Substantia nigra (tissue), 51 donors: ENCODE measurements at places on chromosomes 13 and 19.
A peak's percentile ranks its signal among the peaks of the same experiment; 100 is the strongest.

GRCh38 chr19:3507371-3508120 lies 1.4 kb downstream of the FZR1 start:
- no peak for DNase-seq

DNA sequence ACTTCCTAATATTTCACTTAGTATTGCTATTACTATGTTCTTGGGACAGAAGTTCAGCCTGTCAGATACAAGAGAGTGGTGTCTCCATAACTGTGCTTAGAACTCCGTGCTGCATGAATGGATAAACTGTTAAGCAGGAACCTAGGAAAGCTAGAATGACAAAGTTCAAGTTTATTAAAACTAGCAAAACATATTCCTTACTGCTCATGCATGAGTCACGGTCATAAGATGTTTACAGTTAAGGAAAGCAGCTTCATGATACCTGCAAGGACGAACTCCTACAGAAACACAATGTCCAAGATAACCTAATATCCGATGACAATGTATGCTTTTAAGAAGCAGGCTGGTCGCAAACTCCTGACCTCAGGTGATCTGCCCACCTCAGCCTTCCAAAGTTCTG lies 6.0 kb upstream of the ZNF765 start:
- no peak for DNase-seq

GRCh38 chr13:98697791-98698190 lies 54.7 kb downstream of the SLC15A1 start:
- no peak for DNase-seq

DNA sequence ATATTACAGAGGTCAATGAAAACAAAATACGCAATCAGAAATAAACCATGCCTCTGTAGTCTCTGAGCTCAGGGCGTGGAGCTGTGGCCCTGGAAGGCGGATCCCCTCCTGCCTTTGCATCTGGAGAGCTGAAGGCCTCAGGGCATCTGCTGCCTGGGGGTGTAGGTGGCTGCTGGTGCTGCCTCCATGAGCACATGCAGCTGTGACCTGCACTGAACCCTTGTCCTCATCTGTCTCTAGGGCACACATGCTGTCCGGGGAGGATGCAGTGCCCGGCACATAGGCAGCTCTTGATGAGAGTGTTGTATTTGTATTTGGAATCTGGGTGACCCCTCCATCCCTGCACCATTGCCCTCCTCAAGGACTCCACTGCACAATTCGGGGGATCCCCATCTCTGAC lies 185.7 kb downstream of the TEX29 start:
- DNase-seq, result no peak

GRCh38 chr19:45528744-45529419 lies 21.6 kb downstream of the VASP start:
- DNase-seq, result no peak

- no peak for DNase-seq
Measured at GRCh38 chr19:15101479-15102082, 5.6 kb upstream of the SYDE1 start.

- no peak for DNase-seq
Measured at GRCh38 chr13:24263632-24264031, 45.7 kb upstream of the C1QTNF9 start.

GRCh38 chr19:45473682-45474605 lies 6.1 kb downstream of the FOSB start:
- no peak for DNase-seq

- peak; percentile 42 for DNase-seq
Measured at GRCh38 chr19:41997121-41997850, 3.3 kb upstream of the ATP1A3 start.

DNA sequence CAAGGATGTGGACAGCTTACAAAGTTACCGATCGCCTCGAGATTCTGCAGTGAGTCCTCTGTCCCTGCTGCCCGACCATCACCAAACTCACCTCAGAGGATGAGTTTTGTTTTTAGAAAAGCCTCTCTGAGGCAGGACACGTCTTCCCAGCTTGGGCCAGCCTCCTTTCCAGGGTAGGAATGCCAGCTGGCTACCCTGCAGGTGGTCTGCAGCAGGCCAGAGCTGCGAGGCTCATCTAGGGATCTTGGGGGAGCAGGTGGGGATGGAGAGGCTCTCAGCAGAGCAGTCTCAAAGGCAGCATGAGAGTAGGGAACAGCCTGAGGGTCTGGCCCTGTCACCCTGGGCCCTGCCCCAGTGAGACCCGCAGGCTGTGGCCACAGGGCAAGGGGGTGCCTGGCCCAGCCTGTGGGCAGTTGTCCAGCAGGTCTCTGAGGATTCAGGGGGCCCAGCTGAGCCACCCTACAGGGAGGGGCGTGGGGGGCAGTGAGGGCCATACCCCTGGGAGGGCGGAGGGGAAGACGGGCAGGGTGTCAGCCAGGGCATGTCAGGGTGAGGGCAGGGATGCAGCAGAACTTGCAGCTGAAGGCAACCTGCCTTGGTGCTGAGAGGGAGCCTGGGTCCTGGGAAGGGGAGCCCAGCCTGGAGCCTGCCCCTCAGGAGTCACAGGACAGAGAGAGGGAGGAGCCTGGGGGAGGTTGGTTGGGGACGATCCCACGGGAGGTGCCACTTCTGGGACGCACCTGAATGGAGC lies 57.3 kb upstream of the TPM4 start:
- no peak for DNase-seq

- no peak for DNase-seq
Measured at GRCh38 chr13:23380534-23380933, 53.0 kb downstream of the SACS start.

- no peak for DNase-seq
Measured at GRCh38 chr13:114309806-114310410, 4.4 kb upstream of the CHAMP1 start.

- peak; percentile 51 for DNase-seq
Measured at GRCh38 chr19:50461066-50461875, 15.0 kb upstream of the EMC10 start.

- no peak for DNase-seq
Measured at GRCh38 chr19:13195678-13196077, 45.5 kb downstream of the IER2 start.

DNA sequence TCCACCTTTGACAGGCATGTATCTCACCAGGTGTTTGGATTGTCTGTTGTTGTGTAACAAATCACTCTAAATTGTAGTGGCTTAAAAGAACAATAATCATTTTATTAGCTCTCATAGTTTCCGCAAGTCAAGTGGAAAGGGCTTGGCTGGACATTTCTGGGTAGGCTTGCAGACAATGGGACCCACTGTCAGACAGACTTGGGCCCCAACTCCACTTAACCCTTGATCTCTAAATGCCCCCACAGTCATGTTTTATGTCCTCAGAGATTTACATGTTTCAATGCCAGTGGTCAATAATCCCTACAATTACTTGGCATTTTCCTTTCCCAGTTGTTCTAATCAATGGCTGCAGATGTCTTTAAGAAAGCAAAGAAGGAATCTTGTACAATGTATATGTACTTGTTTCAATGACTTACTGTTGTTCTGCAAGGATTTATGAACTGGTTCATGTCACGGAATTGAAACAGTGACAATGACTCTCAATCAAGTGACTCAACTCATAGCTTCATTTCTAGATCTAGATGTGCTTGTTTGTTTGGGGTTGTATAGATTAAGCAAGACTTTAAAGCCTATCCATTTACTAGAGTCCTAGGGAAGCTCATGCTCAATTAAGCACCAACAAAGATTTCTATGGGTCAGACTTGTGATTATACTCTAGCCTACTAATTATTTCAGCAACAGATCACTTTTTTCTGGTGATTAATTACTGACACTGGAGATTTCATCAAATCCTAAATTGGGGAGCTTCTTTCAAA lies 510.1 kb upstream of the NBEA start:
- no peak for DNase-seq

- DNase-seq, result no peak
Measured at GRCh38 chr13:86731987-86732386, 932.8 kb upstream of the SLITRK6 start.

DNA sequence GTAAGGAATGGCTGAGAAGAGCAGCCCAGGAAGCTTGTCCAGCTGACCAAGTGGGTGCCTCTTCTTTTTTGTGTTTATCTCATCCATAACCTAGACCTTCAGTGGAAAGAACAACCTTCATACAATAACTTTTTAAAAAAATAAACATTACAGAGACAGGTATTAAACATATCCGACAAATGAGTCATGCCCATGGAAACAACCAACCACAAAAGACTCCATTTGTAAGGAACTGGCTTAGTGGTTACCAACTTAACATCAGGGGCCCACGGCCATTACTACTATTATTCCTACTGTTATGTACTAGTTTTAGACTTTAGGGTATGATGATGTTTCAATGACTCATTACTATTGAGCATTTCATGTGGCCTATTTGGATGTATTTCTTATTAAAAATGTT lies 191.7 kb upstream of the SERP2 start:
- no peak for DNase-seq

GRCh38 chr19:4264812-4265211 lies 14.3 kb upstream of the SHD start:
- no peak for DNase-seq

GRCh38 chr19:48659768-48660167 lies 13.0 kb downstream of the NTN5 start:
- no peak for DNase-seq

GRCh38 chr13:114056205-114057013 lies 76.0 kb downstream of the RASA3 start:
- no peak for DNase-seq

- DNase-seq, result no peak
Measured at GRCh38 chr13:76148926-76149325, 512.8 kb downstream of the LMO7 start.
